ENCODE measurements at places on chromosomes 3 and 15.

DNA sequence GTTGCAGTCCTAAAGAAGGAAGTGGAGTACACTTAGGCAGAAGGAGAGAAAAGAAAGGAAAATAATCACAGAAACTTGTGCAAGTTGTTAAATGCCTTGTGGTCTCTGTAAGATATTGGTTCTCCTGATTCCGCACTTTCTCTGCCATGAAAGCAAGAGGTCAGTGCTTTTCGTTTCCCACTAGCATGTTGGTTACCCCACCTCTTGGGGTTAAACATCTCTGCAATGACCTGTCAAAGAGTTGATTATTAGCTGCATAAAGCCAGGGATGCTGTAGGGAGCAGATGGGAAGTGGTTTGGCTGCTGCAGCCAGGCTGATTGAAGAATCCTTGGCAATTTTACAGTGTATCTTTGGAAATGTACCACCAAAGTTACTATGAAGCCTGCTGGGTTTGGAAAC is 33.3 kb downstream of the ZNF609 start:
- no peak for DNase-seq

DNA sequence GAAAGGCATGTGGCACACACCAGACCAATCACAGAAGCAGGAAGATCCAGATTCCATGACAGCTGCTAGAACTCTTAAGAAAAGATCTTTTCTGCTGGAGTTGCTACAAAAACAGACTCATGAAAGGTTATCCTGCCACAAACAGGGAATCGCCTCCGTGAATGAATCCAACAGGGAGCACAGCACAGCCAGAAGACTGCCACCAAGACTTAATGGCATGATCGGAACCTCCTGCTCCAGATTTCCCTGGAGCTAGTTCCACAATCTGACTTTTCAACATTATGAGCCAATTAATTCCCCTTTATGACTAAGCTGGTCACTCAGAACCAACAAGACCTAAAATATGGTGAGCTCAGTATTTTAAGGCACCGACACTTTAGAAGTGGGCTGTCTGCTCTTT is 232.5 kb downstream of the FOXP1 start:
- no peak for DNase-seq

DNA sequence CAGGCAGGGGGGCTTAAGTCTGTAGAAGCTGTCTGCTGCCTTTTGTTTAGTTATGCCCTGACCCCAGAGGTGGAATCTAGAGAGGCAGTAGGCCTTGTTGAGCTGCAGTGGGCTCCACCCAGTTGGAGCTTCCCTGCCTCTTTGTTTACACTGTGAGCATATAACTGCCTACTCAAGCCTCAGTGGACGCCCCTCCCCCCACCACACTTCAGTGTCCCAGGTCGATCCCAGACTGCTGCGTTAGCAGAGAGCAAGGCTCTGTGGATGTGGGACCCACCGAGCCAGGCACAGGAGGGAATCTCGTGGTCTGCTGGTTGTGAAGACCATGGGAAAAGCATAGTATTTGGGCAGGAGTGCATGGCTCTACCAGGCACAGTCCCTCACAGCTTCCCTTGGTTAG is 446.8 kb upstream of the RARB start:
- DNase-seq, result no peak

GRCh38 chr3:56704706-56705105 is 21.6 kb upstream of the TASOR start:
- no peak for DNase-seq

- DNase-seq, result no peak
Observed at GRCh38 chr15:37041042-37041441, 59.3 kb downstream of the MEIS2 start.

DNA sequence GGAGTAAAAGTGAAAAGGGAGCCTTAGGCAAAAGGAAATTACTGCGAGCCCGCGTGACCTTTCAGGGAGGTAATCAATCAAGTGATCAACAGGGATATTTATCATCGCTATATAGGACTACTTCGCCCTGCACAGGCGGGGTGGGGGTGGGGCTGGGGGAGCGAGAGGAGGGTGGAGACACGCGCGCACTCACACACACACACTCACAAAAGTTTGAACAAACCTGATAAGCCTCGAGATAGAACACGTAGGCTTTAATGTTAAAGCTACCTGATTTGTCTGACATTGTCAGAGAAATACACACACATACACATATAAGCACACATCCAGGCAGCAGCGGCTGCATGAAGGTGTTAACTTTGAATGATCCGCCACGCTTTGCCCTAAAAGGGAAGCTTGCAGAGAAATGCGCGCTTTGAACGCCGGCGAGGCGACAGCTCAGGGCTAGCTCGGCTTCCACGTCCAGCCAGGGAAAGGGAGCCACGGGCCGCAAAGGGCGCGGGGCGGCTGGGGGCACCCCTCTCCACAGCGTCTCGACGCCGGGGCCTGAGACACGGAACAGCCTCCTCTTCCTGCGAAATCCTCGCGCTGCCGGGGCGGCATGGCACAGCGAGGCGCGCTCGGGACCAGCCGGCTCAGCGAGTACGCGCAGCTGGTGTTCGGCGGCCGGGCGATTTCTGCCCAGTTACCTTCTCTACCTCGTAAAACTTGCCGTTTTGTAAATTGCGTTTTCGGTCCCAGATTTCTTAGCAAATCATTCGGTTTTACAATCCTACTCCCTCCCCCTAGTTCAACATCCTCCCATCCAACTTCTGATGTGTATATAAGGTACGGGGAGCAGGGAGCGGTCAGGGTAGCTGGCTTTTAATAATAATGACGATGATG is 4.8 kb upstream of the MECOM start:
- DNase-seq, result no peak

DNA sequence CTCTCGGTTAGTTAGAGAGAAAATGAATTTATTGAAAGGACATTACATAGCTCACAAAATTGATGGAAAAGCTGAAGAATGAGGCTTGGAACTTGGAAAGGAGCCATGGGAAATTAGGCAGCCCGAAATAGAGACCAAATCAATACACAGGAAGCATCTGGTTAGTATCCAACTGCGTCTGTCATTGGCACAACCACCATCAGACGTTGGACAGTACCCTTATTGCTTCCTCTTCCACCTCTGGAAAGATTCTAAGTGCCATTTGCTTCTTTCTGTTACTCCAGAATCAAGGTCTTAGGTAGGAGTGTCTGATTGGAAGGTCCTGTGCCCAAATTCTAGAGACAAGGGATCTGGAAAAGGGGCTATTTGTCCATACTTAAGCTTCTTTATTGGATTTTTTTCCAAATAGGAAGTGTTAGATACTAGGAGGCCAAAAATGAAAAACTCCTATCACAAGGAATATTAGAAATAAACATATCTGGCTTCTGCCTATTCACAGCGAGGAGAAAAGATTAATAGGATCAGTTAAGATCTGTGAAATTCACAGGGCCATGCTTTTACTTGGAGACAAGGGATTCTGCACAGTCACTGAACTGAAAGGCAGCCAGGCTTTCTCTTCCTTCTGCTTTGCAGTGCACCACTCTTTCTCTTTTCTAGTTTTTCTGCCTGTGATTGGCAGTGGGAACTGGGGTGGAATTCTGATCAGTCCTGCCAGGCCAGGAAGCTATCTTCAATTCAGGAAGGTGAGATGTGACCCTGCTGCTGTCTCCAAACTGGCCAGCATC is 10.7 kb upstream of the HACD2 start:
- DNase-seq, result no peak

- DNase-seq, result no peak
Observed at GRCh38 chr3:183464480-183464879, 36.1 kb upstream of the MCF2L2 start.

DNA sequence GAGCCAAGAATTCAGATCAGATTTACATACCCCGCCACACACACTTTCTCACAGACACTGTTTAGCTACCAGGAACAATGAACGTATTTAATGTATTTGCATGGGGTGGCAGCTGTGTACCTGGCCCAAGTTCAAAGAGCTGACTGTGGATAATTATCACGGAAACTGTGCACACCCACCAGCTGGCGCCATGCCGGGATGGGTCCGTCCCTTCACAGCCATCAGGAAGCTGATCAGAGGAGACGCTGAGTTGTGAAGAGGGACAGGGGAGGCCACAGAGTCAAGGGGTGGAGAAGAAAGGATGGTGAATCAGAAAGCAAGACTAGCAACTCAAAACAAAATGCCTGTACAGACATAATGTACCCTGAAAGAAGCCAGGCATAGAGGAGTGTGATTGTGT is 13.1 kb upstream of the PLA2G4D start:
- no peak for DNase-seq

- DNase-seq, result no peak
Observed at GRCh38 chr3:191646242-191646641, 185.3 kb downstream of the PYDC2 start.

- no peak for DNase-seq
Observed at GRCh38 chr3:23183731-23184130, 19.4 kb upstream of the UBE2E2 start.

- no peak for DNase-seq
Observed at GRCh38 chr15:89379251-89379695, 44.6 kb upstream of the POLG start.

GRCh38 chr3:43434431-43434830 is 148.1 kb downstream of the SNRK start:
- DNase-seq, result no peak

DNA sequence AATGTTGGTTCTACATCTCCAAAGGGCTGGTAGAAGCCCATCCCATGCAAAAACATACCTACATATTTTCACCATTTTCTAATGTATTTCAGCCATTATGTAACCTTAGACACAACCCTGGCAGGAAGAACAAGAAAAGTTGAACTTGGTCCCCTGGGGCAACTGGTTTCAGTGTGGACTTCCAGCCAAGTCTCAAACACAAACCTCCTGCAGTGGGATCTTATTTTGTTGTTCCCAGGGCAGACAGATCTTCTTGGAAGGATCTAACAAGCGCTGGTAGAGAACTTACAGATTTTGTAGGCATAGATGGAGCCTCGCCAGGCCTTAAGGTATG is 96.3 kb downstream of the ADAMTS17 start:
- no peak for DNase-seq

DNA sequence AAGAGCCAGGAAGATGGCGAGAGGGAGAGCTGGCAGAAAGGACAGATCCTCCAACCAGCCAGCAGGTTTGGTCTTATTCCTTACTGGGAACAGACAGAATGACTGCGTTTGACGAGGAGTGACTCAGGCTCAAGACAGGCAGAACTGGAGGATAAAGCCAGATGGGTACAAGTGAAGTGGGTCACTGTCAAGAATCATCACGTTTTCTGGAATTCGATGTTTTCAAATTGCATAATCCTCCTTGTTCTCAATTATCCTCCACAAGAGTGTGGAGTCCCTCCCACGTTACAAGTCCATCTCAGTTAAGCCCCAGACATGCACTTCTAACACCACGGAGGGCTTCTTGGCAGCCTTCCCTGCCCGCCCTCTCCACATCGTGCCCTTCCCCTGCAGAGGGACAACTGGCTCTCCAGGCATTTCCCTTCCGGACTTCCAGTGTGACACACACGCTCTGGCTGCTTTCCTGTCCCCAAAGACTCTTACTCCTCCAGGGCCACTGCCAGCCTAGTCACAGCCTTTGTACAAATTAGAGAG is 183.1 kb downstream of the CHST2 start:
- DNase-seq, result no peak

DNA sequence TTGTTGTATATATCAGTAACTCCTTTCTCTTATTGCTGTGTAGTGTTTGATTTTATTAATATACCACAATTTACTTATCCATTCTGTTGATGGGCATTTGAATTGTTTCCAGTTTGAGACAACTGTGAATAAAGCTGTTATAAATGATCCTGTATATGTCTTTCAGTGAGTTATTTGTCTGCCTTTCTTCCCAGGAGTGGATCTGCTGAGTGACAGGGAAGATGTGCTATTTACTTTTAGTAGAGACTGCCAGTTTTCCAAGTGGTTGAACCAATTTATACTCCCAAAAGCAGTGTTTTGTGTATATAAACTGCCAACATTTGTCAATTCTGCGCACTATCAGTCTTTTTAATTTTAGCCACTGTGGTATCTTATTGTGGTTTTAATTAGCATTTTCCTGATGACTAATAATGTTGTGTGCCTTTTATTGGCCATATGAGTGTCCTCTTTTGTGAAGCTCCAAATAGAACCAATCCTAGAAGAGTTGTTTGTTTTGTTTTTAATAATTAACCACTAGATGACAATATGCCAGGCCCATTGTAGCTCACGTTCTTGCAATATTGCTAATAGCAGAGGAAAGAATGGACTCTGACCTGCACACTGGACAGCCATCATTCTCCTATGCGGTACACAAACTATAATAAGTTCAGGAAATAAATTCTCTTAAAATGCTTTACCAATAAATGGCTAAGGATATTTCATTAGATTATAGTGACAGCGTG is 25.3 kb downstream of the TRANK1 start:
- DNase-seq, result no peak
